RCC 7860 (cell line): ENCODE measurements at places on chromosomes 2 and 18.
A peak's percentile ranks its signal among the peaks of the same experiment; 100 is the strongest.

GRCh38 chr18:44388329-44388728 lies 292.4 kb upstream of the SETBP1 start:
- no peak for DNase-seq

DNA sequence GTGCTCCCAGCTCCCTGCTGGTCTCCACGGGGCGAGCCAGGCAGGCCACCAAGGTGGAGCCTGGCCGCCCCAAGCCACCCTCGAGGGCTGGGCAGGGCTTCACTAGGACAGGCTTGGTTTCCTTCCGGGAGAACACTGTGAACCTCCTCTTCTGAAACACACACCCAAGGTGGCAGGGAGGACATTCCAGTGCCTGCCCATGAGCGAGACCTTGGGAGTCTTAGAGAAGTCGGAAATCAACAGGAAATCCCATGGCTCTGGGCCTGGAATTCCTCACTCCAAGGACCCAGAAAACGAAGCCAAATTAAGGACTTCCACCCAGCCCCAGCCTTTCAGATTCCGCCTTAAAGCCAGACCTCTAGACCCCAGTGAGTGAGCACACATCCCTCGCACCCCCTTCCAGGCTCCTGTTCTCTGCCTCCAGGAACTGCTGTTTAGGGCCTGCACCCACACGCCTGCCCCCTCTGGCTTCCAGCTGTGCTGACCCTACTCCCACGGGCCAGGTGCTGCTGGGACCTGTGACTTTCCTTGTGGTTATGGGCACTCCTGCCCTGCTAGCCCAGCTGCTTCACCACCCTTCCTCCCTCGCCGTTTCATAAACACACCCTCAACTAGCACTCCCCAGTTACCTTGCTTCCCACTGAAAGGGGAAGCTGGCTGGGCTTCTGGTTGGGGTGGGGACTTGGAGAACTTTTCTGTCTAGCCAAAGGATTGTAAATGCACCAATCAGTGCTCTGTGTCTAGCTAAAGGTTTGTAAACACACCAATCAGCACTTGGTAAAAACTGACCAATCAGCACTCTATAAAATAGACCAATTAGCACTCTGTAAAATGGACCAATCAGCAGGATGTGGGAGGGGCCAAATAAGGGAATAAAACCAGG lies 13.7 kb downstream of the GPR17 start:
- no peak for DNase-seq

- no peak for DNase-seq
Observed at GRCh38 chr2:69453475-69454129, 16.4 kb upstream of the NFU1 start.

GRCh38 chr2:142286618-142287017 lies 155.8 kb upstream of the LRP1B start:
- DNase-seq: peak; percentile 16

GRCh38 chr2:223740679-223741078 lies 96.7 kb downstream of the AP1S3 start:
- no peak for DNase-seq

DNA sequence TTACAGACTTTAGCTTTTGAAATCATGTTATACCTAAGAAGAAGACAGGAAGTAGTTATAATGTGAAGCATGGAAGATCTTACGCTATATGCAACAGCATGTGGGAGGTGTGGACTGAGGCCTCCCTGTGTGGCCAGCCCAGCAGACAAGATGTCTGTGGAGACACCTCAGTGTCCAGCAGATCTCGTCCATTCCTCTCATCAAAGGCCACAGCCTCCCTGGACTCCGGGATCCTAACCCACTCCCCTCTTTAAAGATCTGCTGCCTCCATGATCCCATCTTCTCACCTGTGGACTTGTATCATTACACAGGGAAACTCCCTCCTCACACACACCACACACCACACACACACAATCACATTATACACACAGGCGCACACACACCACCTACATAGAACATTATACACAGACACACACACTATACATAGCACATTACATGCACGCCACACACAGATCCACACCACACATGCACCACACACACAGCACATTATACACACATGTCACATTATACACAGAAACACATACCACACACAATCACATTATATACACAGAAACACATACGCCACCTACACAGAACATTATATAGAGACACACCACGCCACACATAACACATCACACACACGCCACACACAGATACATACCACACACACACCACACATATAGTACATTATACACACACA lies 89.5 kb downstream of the PXDN start:
- DNase-seq: no peak

- DNase-seq: no peak
Observed at GRCh38 chr2:238881353-238882081, 33.6 kb downstream of the TWIST2 start.

DNA sequence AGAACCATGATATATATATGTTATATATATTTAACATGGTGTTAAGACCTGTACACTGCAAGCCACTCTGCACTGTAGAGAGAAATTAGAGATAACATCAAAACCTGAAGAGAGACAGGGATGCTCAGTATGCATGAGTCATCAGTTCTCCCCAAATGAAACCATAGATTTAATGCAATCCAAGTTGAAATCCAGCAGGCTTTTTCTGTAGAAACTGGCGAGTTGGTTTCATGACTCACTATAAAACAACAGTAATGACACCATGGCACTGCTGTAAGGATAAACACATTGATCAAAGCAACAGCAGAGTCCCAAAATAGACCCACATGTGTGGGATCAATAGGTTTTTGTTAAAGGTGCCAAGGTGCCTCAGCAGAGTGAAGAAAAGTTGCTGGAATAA lies 65.8 kb downstream of the RTP5 start:
- no peak for DNase-seq

- no peak for DNase-seq
Observed at GRCh38 chr2:96092951-96093350, 23.4 kb downstream of the ADRA2B start.

- no peak for DNase-seq
Observed at GRCh38 chr2:239712755-239713154, 311.9 kb upstream of the HDAC4 start.

DNA sequence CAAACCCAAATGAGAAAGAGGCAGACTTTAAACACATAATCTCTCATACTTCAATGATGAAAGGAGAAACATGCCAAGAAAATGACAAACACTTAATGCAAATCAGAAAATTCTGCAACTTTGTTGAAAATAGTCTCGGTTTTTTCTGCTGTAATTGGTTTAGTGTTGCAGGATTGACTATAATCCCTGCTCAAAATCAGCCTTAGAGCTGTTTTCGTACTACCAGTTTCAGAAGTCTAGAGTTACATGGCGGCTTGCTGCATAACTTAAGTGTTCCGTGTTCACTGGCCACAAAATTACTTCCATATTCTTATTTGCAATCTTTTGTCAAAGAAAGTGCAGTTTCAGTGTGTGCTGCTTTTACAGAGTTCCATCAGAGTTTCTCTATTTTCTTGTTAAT lies 48.9 kb upstream of the ITGAV start:
- DNase-seq: no peak

- no peak for DNase-seq
Observed at GRCh38 chr2:19759880-19760279, 141.9 kb downstream of the TTC32 start.

GRCh38 chr2:181457741-181458425 lies 697 bp downstream of the ITGA4 start:
- DNase-seq: no peak
